ENCODE measurements at places on chromosomes 7 and 10. TPM values are rescaled to one million over a fixed set of nuclear protein-coding genes. Genes with fewer than 3 reads are reported as not detected.
A peak's percentile ranks its signal among the peaks of the same experiment; 100 is the strongest.

DDIT4 gene
- total RNA-seq, result 211 TPM

BAMBI gene
- 16.1 TPM for total RNA-seq

SEMA3D gene
- 3.4 TPM for total RNA-seq

DNA sequence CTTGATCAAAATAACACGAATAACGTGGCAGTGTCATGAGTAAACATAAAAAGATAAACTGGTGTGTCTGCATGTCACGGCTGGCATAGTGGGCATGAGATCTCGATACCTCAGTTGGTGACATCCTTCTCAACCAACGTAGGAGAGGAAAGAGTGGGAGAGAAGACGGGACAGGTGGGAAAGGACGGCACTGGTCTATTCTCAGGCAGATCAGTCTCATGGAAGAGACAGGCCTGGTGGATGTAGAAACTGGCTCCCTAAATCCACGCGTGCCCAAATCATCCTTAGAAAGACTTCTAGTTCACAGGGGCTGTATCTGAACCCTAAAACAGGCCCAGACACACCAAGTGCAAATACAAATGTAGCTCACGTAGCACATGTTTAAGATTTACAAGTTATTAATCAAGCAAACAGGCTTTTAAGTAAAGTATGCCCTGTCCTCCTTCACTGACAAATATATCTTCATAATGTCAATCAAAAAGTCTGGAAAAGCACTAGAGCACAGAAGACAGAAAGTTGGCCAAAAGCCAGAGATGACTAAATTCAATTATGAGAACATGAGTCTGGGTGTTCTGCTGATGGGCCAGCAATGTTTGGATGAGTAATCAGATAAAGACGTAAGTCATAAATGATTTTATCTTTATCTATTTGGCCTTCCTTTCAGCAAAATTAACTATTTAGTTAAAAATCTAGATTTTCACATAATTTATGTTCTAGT, 56.3 kb downstream of the SFMBT2 start:
- no peak overlapping the region for H3K4me3 ChIP-seq
- no peaks in the 10 kb centered on the region for H3K36me3 ChIP-seq
- H3K27me3 ChIP-seq, result no peaks in the 10 kb centered on the region
- no peak overlapping the region for H3K27ac ChIP-seq
- DNase-seq, result no peak

DNA sequence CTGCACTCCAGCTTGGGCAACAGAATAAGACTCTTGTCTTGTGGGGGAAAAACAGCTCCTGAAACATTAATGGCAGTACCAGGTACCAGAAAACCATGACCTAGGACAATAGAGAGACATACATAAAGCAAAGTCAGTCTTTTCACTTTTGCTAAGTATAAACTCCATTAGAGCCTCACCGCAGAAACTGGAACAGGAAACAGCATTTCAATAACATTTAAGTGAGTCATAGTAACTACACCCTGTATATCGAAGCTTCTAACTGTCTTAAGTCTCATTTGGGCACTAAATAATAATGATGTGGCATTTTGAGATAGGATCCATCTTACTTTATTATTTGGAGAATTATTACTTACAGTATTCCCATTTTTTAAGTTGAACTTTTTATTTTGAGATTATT, 517.8 kb upstream of the CELF2 start:
- DNase-seq, result no peak
- H3K4me1 ChIP-seq, result no peaks in the 10 kb centered on the region
- H3K36me3 ChIP-seq, result no peaks in the 10 kb centered on the region
- no peaks in the 10 kb centered on the region for H3K27me3 ChIP-seq
- no peak overlapping the region for H3K4me3 ChIP-seq
- H3K27ac ChIP-seq, result no peak overlapping the region

DNA sequence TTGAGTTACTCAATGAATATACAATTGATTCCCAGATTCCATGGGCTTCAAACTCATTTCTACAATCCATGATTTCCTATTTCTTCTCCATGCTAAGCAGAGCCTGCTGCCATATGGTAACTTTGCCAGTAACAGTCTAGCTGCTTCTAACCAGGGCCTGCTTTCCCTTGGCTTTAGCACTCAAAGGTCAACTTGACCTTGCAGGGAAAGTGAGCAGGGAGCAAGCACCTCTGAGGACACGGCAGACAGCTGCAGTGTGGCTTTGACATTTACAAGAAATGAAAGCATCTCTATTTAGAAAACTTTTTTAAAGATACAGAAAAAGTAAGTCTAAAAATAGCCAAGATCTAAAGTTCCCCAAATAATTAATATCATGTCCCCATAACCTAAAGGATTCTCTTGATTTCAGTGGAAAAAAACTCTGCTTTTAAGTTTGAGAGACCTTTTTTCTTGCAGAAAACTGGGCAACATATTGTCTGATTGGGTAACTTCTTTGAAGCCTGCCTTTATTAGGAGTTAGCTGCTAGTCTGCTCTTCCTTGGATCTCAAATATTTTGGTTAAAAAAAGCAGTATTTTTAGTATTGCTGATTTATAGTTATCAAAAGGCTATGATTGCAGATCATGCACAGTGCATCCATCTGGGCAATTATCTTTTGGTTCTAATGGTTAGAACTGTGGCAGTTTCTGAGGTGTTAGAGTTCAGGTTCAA, 257.9 kb downstream of the AHR start:
- DNase-seq, result no peak
- no peak overlapping the region for H3K4me3 ChIP-seq
- peak overlapping the region; percentile 54 for H3K27ac ChIP-seq
- H3K36me3 ChIP-seq, result no peaks in the 10 kb centered on the region
- H3K27me3 ChIP-seq, result no peaks in the 10 kb centered on the region

DNA sequence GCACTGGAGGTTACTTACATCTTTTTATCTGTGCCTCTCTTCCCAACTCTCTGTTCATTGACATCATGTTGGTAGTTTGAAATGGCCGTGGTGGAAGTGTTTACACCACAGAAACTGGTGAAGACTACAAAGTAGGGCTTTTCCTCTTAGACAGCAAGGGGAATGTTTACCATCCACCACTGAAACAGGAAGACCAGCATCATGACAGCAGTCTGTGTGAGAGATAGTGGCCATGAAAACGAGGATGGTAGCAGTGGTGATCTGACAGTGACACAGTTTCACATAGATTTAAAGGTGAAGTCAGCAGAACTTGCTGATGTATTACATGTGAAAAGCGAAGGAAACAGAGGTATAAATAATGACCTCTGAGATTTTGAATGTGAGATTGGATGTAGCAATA, 115.7 kb downstream of the CCDC71L start:
- H3K4me3 ChIP-seq, result no peak overlapping the region
- H3K36me3 ChIP-seq, result no peaks in the 10 kb centered on the region
- H3K27me3 ChIP-seq, result no peaks in the 10 kb centered on the region
- DNase-seq, result no peak

DNA sequence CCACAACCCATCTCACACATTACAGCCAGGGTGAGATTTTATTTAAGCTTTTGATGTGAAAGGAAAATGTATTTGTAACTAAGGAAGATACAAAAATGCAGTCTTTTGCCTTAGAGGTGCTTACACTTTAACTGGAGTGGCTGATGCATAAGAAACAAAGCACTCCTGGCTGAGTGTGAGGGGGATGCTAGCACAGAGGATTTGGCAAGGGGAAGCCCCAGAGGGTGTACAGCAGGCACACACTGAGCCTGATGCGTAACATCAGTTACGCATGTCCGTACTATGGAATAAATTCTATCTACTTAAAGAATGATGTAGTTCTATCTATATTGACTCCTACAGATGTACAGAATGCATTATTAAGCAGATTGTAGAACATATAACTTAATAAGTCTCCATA, 17.8 kb downstream of the GIMAP8 start:
- peak overlapping the region; percentile 21 for H3K4me3 ChIP-seq
- H3K4me1 ChIP-seq, result peaks cover 15% of the 10 kb centered on the region
- no peak for DNase-seq
- H3K27me3 ChIP-seq, result no peaks in the 10 kb centered on the region
- H3K36me3 ChIP-seq, result no peaks in the 10 kb centered on the region

- peaks cover 19% of the 10 kb centered on the region for H3K4me1 ChIP-seq
- no peak for DNase-seq
- H3K27ac ChIP-seq, result no peak overlapping the region
- no peaks in the 10 kb centered on the region for H3K27me3 ChIP-seq
- H3K4me3 ChIP-seq, result no peak overlapping the region
Measured at GRCh38 chr7:151802469-151802846, 74.5 kb downstream of the PRKAG2 start.

GRCh38 chr7:12111422-12112405, 99.4 kb upstream of the TMEM106B start:
- DNase-seq, result no peak
- peaks cover 16% of the 10 kb centered on the region for H3K27me3 ChIP-seq
- no peaks in the 10 kb centered on the region for H3K36me3 ChIP-seq
- peak overlapping the region; percentile 24 for H3K4me3 ChIP-seq
- no peak overlapping the region for H3K27ac ChIP-seq
- peaks cover 4% of the 10 kb centered on the region for H3K4me1 ChIP-seq

All from suprapubic skin (tissue), 4 donors.